Mucosa of descending colon (tissue), 3 donors: ENCODE measurements at places on chromosomes 13 and 19. TPM values are rescaled to one million over a fixed set of nuclear protein-coding genes. Genes with fewer than 3 reads are reported as not detected.

DNA sequence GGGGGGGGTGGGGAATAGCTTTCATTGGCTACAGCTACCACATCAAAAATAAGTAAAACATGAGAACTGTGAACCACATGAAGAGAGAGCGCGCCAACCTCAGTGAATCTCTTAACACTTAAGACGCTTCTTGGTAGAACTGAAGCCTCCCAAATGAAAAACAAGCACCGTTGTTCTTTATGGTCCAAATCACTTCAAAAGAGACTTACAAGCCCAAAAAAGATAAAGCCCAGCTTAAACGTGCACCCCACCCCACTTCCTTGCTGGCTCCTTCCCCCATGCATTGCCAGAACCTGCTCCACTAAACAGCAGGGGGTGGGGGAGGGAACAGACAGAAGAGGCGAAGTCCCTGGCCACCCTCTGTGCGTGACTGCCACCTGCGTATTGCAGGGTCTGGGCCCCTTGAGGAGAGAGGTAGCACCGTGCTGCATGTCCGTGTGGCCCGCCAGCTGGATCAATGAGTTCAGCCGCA, 479.1 kb downstream of the FOXO1 start:
- peak; percentile 28 for DNase-seq

- peak; percentile 5 for DNase-seq
Observed at GRCh38 chr13:94646904-94647303, 45.2 kb downstream of the GPR180 start.

Gene CALR3
- total RNA-seq = not detected

Gene SYT5
- 2.9 TPM for total RNA-seq
